ENCODE measurements at places on chromosomes 12 and 14.

- DNase-seq, result no peak
Measured at GRCh38 chr12:42757624-42758119, 168.1 kb upstream of the PRICKLE1 start.

DNA sequence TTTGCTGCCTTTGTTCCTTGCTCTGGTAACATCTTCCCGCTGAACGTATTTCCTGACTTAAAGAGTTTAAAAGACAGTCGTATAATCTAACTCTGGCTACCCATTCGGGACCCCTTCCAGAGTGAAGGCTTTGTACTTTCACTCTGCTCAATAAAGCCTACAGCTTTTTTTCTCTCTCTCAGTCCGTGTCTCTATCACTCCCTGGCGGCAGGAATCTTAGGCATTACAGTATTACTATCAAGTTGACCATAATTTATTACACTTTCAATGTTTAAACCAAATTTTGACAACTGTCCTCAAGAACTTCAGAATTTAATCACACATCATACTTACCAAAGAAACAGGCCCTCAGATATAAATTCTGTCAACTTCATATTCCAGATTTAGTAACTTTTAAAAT lies 967.9 kb downstream of the FSCB start:
- DNase-seq, result no peak

DNA sequence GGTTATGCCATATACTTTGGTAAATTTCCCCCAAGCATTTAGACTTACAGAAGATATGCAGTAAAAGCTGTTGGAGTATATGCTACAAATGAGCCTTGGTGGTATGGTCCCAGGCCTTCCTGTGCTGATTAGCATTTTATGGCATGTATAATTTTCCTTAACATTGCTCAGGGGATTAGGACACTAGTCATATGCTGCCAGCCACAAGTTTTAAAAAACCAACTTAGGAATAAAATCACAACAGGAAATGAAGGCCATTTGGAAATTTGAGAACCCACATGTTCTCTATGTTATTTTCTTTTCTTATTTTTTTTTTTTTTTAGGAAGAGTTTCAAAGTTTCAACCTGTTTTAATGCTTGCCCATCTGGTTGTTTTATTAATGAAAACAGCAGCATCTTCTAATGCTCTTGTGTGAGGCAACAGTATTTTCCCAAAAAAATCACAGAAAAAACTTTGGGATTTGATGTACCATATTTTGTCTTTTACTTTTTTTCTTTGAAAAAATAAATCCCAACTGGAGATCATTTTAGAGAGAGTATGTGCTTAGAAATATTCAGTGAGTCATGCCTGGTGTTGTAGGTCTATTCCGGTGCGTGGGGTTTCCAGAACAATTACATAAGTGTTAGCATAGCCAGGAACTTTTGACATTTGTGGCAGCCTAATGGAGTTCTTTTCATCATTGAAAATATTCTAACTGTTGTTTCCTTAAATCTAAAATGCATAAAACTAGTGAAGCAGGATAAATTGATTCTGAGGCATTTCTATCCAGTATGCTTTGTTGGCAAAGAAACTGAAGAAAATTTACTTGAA lies 21.7 kb upstream of the DUSP6 start:
- DNase-seq, result no peak

DNA sequence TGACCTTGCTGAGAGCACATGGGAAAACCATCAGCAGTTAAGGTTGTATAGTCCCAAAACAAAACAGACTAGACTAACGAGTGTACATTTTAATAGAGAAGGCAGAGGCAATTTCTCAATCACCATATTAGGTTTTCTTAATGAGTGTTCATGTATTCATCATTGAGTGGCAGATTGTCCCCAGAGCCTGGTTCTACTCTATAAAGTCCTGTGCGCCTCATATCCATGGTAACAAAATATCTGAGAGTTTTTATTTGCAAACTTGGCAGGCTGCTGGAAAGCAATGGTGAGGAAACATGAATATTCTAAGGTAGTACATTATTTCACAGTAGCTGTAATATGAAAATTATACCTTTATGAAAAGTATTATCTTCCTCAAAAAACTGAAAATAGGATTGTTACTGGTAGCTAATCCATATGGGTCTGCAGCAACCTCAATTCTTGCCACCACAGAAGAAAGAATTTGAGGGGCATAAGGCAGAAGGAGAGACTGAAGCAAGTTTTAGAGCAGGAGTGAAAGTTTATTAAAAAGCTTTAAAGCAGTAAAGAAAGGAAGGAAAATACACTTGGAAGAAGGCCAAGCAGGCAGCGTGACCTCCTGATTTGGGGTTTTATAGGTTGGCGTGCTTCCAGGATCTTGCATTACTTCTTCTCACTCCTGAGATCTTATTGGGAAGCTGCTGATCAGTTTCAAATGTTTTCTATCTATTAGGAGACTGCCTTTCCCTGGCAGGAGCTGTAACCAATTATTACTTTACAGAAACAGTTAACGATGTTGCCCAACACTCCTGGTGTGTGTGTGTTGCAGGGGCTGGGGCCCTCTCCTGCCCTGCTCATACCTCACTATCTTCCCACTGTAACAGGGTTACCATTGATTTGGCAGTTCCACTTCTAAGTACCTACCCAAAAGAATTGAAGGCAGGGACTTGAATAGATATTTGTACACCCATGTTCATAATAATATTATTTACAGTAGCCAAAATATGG lies 154.0 kb upstream of the NUDT4 start:
- no peak for DNase-seq

DNA sequence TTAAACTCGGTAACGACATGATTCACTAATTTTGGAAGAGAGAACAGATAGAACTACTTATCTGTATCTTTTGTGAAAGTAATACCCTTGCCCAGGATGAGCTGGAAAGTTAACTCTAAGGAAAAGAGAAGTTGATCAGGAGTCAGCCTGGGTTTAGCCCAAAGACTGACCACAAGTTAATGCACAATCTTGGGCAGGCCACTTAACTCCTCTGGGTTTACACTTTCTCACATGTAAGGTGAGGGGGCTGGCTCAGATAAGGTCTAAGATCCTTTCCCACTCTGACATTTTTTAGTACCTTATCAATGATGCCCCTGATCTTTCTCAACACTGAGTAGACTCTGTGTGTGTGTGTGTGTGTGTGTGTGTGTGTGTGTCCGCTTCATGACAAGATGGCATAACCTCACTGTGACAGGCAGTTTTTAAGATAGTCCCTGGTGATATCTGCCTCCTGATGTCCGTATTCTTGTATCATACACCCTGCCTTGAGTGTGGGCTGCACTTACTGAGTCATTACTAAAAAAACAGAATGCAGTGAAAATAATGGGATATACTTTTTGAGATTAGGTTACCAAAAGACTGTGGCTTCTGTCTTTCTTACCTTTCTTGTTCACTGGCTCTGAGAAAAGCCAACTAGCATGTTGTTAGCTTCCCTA lies 56.2 kb upstream of the CCDC198 start:
- no peak for DNase-seq

DNA sequence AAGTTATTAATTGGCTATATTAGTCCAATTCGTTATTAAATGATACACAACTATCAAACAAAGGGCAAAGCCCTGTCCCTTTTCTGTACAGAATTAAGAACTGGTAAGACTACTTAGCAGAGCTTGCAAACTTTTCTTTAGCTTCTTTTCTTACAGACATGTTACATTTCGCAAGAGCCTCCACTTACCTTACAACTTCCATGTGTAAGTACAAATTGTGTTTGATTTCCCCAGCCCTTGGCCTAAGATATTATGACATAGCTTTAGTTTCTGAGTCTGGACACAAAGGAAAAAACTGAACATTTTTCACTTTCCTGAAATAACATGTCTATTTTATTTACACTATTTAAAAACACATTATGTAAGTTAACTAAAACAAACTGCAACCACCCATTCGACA lies 1.7 kb downstream of the ATF7 start:
- DNase-seq, result no peak

DNA sequence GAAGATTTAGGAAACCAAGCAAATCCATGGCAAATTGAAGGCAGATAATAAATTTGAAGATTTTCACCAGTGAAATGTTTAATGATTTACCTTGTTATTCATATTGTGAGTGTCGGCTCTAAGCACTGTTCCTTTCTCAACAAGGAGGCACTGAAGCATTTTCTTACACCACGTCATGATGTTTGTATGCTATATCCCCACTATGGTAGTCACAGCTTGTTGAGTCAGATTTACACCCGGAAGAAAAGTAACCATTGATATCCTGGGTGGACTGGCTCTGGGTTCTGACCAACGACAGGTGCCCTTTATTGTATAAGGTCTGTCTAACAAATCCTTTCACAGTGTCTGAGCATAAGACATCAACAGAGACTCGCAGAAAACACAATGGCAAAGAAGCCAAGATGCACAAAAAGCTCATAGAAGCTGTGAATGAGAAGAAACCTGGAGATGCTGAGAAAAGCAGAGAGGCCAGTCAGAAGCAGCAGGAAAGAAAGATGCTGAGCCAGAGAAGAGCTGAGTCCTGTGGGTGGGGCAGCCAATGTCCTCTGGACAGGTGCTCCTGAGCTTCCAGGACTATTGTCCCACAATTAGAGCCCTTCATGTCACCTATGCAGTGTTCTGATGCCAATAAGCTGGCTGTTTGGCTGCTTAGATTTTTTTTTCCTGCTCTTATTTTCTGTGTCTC lies 49.7 kb upstream of the ARHGAP5 start:
- no peak for DNase-seq

Data from stimulated activated CD8-positive, alpha-beta memory T cell treated with anti-CD3 and anti-CD28 coated beads, Interleukin-4, amount 100 ng/mL, for 1 hour (primary cell).